ENCODE measurements at places on chromosomes 11 and 22.

- no peak for DNase-seq
Measured at GRCh38 chr22:49084206-49084605, 743.5 kb downstream of the BRD1 start.

DNA sequence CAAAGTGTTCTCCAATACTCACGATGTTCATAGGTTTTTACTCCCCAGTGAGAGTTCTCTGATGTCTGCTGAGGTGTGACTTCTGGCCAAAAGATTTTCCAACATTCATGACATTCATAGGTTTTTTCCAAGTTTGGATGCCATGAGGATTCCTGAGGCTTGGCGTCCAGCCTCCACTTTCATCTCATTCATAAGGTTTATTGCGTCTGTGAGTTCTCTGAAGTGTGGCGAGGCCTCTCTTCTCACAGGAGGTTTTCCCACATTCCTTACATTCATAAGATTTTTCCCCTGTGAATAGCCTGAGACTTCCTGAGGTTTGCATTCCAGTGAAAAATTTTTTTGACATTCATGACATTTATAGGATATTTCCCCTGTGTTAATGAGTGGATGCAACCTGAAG lies 1014.1 kb downstream of the LRRC4C start:
- peak; percentile 54 for DNase-seq

- DNase-seq: no peak
Measured at GRCh38 chr22:42318967-42319366, 48.5 kb upstream of the TCF20 start.

- DNase-seq: peak; percentile 74
Measured at GRCh38 chr11:133163463-133164419, 368.6 kb downstream of the OPCML start.

- peak; percentile 49 for DNase-seq
Measured at GRCh38 chr11:130042093-130042591, 27.6 kb upstream of the APLP2 start.

GRCh38 chr11:92875473-92875872 lies 94.0 kb upstream of the MTNR1B start:
- DNase-seq: peak; percentile 44

DNA sequence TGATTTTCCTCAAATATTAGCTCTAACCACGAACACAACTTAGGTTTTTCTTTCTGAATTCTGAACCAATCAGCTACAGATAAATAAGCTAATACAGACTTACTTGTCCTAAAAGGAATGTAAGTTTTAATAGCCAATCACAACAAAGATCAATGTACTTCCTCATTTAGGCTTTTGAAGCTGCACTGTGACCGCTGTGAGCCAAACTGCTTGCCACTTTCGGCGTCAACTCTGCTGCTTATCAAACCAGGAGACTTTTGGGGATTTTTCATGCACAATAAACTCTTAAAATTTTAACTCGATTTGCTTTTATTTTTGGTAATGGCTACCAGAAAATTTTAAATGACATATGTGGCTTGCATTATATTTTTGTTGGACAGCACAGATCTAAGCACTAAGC lies 92.5 kb downstream of the TMPRSS5 start:
- peak; percentile 22 for DNase-seq

- peak; percentile 65 for DNase-seq
Measured at GRCh38 chr11:68117853-68118470, 3.2 kb downstream of the CHKA start.

- no peak for DNase-seq
Measured at GRCh38 chr11:69890476-69890875, 71.3 kb upstream of the FGF3 start.

DNA sequence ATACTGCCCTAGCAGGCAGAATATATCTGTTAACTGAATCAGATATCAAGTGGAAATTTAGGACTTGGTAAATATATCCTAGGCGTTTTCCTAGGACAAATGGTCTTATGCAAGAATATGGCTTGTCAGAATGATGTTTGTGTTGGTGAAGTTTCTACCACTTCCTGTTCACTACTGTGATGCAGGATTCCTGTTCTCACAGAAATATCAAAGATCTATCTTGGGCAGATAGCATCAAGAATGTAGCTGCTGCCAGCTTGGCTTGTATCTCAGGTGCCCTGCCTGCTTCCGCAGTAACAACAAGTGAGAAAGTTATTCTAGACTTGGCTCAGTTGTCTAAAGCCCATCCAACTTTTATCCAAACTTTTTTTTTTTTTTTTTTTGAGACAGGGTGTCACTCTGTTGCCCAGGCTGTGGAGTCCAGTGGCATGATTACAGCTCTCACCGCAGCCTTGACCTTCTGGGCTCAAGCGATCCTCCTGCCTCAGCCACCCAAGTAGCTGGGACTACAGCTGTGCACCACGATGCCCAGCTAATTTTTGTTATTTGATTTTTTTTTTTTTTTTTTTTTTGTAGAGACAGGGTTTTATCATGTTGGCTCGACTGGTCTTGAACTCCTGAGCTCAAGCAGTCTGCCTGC lies 61.3 kb downstream of the PPME1 start:
- no peak for DNase-seq

- DNase-seq: no peak
Measured at GRCh38 chr11:66118847-66119246, 48.8 kb downstream of the PACS1 start.

DNA sequence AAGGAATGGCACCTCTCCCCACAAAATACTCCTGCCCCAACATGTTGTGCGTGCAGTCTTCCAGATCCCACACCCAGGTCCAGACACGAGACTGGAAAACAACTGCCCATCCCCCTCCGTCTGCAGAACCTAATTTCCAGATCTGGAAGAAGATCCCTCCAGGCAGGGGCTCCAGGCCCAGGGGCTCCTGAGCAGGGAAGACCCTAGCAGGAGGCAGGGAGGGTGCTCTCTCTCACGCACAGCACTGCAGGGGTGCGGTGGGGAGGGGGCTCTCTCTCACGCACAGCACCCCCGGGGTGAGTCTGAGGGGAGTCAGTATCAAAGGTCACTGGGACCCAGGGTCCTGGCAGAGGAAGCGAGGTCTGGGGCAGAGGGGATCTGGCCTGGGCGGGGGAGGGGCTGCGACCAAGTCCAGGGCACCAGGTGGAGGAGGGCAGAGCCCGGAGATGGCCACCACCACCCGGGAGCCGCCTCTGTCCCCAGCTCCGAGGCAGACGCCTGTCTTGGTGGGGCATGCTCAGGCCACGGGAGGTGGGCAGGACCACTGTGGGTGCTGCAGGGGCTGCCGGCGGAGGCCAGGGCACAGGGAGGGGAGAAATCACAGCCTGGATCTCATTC lies 1.7 kb downstream of the MLC1 start:
- no peak for DNase-seq

DNA sequence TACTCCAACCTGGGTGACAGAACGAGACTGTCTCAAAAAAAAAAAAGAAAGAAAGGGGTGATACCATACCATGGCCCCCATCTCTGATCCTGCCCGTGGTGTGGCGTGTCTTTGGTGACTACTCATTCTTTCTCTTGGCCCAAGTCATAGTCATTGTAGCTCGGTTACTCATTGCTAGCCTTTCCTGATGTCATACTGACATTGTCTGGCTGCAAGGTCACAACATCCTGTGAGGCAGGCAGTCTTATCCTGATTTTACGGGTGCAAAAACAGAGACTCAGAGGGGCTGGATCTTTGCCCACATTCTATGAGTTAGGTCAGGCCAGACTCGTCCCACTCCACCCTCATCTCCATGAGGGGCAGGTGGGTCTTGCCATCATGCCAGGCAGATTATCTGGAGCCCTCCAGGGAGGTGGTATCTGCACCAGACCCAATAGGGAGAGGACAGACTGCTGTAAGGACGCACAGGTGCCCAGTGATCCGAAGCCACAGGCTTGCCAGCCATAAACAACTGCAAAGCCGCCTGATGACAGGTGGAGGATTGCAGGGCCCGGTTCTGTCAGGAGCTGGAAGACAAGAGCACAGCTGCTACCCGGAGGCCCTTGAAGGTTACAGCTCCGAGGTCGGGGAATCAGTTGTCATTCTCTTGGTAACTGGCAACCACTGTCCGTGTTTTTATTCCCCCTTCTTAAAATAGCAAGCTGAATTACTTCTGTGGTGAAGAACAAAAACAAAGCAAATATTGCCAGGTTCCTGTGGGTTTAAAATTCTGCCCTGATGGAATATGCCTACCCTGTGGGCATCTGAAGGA lies 13.8 kb downstream of the TOM1 start:
- peak; percentile 72 for DNase-seq

DNA sequence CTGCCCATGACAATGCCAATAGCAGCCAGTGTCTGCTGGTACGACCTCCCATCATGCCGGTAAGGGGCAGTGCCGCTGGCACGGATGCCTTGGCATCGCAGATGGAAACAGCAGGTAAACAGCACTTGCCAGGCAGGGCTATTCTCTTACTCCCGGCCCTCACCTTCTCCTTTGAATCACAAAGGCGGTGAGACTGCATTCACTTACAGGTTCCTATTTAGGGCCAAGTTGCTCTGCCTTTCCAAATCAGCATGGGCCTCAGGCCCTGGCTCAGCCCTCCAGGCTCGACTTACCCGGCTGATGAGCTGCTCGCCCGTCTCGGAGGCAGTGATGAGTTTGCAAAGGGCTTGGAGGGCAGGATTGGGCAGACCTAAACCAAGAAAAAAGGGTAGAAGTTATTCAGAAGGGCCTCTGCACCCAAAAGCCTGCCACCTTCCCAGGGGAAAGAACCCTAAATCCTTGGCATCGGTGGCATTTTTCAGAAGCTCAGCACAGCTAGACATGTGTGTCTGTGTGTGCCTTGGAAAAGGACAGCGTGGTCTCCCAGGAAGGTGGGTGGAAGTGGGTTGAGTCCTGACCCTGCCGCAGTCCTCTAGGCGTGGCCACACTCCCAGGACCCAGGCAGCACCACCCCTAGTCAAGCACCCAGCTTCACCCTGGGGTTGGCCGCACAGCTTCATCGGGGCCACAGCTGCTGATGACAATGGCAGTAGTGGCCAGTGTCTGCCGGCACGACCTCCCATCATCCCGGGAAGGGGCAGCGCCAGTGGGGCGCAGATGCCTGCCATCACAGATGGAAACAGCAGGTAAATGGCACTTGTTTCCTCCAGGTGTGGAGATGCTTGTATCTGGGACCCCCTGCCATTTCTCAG lies 73.5 kb upstream of the PITPNB start:
- no peak for DNase-seq

- no peak for DNase-seq
Measured at GRCh38 chr22:19654338-19654987, 59.8 kb upstream of the SEPTIN5 start.

- DNase-seq: peak; percentile 52
Measured at GRCh38 chr22:36191106-36191836, 10.3 kb downstream of the APOL4 start.

DNA sequence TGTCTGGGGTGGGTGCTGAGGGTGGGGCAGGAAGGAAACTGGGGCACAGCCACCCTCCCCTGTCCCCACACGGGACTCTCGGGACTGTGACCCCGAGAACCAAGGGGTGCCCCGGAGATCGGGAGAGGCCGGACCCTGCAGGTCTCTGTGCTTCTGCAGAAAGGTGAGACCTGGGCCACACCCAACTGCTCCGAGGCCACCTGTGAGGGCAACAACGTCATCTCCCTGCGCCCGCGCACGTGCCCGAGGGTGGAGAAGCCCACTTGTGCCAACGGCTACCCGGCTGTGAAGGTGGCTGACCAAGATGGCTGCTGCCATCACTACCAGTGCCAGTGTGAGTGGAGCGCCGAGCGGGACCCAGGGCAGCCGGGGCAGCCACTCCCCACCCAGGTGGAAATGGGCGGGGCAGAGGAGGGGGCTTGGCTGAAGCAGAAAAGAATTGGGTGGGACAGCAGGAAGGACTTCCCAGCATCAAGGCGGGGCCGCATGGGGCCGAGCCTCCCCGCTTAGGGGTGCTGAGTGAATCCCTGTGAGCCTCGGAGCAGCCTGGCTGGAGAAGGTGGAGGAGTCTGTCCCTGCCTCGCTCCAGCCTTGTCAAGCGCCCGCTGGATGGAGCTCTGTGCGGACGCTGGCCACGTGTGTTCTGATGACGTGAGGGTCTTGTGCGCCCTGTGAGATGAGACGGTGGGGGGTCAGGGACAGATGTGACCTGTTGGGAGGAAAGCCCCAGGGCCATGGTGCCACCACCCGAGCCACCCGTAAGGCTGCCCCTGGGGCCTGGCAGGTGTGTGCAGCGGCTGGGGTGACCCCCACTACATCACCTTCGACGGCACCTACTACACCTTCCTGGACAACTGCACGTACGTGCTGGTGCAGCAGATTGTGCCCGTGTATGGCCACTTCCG lies 29.3 kb upstream of the MUC5B start:
- DNase-seq: no peak

- DNase-seq: no peak
Measured at GRCh38 chr22:45551310-45552016, 48.8 kb downstream of the FBLN1 start.

- DNase-seq: no peak
Measured at GRCh38 chr11:70491696-70492472, 93.6 kb downstream of the CTTN start.

DNA sequence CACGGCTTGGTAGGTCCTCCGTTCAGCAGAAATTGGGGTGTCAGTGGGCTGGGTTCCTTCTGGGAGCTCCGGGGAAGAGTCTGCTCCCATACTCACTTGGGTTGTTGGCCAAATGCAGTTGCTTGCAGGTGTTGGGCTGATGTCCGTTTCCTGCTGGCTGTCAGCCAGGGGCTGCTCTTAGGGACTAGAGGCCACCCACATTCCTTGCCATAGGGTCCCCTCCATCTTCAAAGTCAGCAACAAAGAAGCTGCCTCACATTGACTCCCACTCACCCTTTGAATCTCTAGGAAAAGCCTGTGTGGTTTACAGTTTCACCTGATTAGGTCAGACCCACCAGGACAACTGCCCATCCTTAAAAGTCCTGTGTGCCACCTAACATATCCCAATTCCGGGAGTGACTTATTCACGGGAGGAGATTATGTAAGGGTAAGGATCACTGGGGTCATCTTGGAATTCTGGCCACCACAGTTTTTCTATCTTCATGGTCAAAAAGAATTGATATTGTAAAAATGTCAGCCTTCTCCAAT lies 43.0 kb downstream of the TPCN2 start:
- no peak for DNase-seq

DNA sequence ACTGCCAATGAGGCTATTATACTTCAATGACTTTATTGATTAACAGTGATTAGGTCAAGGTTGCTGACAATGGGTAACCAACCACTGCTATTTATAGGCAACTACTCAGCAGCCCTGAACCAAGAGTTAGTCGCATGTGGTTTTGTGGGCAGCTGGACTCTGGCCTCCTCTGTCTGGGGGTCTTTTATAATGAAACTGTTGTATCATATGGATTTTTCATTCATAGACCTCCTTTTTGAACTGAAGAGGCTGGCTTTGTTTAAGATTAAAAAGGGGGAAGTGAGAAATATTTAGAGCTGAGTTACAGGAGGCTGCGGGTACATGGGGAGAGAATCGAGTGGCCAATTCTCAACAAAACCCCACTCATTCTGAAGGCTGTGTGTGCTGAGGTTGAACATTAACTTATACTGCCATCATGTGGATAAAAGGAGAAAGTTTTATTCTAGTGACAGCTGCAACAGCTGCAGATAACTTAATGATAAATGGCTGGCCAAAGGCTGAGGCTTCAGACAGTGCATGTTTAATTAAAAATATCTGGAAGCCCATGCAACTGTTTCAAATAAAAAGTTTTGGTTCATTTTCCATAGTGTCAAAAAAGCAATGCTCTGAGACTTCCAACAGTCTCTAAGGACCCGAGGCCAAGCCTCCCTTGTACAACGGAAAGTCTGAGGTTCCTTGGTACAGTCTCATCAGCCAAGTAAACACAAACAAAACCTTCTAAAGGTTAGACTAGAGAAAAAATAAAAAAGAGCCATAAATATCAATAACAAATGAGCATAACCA lies 682.6 kb downstream of the KCNA4 start:
- DNase-seq: peak; percentile 84
